ENCODE measurements at places on chromosomes 2 and 18.
A peak's percentile ranks its signal among the peaks of the same experiment; 100 is the strongest.

DNA sequence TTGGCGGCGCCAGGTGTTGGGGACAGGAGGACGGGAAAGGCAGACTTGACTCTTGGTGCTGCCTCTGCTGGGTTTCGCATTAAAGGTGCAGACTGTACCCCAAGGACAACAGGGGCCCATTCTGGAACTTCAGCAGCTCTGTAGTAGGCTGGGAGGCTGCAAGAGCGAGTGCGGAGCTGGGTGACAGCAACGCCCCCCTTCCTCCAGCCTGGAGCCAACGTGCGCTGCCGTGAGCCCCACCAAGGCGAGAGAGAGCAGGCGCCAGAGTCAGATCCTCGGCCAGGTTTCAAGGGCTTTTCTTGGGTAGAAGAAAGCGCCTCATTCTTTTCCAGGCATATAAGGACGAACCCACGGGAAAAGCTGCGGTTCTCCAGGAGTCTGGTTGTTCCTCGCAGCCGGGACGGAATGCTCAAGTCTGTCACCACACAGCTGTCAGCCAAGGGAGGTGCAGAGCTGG, 1.9 kb downstream of the DOK6 start:
- DNase-seq = peak; percentile 76

GRCh38 chr2:129585760-129586159, 393.7 kb upstream of the RAB6C start:
- DNase-seq = no peak

GRCh38 chr2:161379740-161380139, 36.4 kb upstream of the TBR1 start:
- no peak for DNase-seq

- peak; percentile 18 for DNase-seq
These were observed 79.2 kb upstream of the MYO3B start for GRCh38 chr2:170098626-170099312.

DNA sequence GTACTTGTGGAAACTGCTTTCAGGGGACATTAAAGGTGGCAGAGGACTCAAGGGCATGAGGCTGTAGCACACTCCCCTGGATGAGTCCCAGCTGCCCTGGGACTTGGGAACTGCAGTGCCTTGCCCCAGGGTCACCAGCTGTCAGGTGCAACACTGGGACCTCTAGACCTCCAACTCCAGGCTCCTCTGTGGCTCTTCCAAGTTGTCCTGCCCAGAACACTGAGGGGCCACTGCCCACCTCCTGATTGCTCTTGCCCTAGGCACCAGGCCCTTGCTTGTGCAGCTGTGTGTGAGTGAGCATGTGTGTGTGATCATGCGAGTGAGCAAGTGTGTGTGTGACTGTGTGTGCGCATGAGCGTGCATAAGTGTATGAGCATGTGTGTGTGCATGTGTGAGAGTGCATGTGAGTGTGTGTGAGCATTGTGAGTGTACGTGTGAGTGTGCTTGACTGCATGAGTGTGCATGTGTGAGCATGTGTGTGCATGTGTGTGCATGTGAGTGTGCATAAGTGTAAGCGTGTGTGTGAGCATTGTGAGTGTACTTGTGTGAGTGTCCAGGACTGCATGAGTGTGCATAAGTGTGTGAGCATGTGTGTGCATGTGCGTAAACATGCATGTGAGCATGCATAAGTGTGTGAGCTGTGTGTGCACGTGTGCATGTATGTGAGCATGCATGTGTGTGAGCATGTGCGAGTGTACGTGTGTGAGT, 301.5 kb downstream of the NDUFA10 start:
- DNase-seq = no peak

DNA sequence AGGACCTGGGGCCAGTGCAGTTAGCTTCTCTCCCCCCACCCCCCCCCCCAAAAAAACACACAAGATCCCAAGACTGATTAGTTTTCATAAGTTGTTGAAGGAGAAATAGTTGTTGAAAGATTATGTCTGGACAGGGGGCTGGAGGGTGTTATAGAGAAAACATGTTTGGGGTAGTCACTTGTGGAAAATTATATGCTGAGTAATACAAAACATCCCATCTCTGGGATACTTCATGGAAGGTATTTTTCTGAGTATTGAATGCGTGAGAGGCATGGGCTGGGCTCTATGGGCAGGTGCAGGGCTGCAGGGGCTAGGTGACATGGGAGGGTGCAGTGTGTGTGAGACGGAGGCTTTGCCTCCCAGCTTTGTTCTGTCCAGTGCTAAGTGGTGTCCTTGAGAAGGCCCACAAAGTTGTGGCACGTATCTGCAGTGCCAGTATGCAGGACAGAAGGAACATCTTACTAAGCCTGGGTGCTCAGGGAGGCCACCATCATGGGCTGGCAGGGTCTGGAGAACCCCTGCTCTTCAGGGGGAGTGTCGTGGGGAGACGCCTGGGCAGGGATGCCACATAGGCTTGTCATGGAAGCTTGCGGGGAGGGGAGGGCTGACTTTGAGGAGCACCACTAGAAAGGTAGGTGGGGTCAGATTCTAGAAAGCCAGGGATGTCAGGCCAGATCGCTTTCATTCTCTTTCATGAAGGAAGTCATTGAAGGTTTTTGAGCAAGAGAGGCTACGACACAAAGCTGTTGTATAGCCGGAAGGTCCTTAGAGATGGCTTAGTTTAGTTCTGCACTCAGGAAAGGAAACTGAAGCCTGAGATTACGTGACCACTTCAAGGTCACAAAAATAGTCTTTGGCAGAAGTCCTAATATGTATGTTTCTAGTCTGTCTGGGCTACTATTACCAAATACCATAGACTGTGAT, 232.0 kb downstream of the LDLRAD4 start:
- DNase-seq = no peak

- DNase-seq = peak; percentile 41
These were observed 43.0 kb upstream of the COL5A2 start for GRCh38 chr2:189222468-189223105.

DNA sequence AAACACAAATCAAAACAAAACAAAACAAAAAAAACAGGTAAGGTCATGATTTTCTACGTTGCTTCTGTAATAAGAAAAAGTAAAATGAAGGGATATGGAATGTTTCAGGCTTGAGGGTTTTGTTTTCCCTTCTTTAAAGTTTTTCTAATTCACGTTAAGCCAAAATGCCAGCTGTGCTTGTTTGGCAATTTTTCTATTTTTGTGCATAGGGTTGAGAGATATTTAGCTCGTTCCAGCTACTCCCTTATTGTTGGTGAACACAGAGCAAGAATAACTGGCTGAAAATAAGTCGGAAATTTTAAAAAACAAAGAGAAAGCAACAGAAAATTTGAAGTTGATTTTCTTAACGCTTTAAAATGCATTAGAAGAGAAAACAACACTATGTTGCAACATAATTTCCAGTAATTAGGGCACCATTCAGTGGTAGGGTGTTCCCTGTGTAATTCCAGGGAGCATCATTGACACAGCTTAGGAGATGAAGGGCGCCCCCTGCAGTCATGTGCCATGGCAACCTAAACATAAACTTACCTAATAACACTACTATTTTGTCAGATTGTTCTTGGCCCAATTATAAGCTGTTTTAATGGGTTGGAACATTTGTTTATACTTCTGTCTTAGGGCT, 99.5 kb downstream of the DTNA start:
- DNase-seq = peak; percentile 69

DNA sequence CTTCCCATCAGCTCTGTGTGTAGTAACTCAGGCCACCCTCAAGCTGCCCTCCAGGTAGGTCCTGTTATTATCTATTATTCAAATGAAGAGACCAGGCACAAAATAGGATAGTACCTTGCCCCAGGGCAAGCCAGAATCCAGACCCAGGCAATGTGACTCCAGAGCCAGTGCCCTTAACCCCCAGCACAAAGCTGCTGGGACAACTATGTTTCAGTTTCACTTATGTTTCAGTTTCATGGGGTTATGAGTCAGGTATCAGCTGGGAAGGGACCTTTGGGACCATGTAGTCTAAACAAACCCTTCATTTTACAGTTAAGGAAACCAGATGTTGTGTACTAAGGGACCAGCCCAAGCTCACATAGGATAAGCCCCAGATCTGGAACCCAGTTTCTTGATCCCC, 10.0 kb downstream of the HK2 start:
- peak; percentile 69 for DNase-seq

Measured in DMS53 (cell line).